ENCODE measurements at places on chromosomes 16 and 17.

DNA sequence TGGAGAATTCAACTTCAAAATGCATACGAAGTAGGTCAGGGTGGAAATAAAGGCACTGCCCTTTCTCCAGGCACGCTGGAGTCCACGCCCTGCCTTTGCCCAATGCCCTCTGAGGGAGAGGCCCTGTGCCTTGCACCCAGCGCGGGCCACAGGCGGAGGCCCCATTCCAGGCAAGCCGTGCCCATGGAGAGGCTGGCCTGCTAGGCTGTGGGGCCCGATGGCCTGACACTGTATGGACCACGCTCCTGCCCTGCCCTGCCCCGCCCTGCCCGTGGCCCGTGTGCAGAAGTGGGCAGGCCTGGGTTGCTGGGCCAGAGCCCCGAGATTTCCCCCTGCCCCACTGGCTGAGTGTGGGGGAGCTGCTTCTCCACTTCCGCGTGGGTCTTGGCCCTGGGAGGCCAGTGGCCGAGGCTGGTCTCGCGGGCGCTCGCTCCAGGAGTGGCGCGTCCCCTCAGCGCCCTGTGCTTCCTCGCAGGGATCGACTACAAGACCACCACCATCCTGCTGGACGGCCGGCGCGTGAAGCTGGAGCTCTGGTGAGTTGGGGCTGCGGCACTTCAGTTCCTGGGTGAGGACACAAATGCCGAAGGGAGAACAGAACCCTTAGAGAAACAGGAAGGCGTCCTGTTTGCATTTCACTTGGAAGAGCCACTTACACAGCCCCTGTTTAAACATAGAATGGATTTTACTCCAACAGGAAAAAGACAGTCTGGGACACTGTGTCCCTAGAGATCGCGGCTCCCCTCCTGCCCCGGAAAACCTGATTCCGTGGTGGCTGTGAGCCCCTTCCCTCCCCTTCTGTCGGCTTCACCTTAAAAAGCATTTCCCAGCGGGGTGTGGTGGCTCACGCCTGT is 13.8 kb upstream of the WFIKKN1 start:
- DNase-seq = no peak

- no peak for DNase-seq
Measured at GRCh38 chr17:71987634-71988033, 133.2 kb upstream of the SOX9 start.

GRCh38 chr17:62902531-62903220 is 63.4 kb upstream of the TANC2 start:
- no peak for DNase-seq

GRCh38 chr17:64103391-64104364 is 26.3 kb downstream of the ERN1 start:
- peak; percentile 22 for DNase-seq

- DNase-seq = no peak
Measured at GRCh38 chr17:5410594-5411272, 8.7 kb downstream of the NUP88 start.

Measured in HFFc6 (cell line).